ENCODE measurements at places on chromosomes 1 and 21.

GRCh38 chr21:21029164-21029563, 31.0 kb downstream of the NCAM2 start:
- DNase-seq: no peak

GRCh38 chr1:101088431-101088830, 62.8 kb upstream of the DPH5 start:
- no peak for DNase-seq

DNA sequence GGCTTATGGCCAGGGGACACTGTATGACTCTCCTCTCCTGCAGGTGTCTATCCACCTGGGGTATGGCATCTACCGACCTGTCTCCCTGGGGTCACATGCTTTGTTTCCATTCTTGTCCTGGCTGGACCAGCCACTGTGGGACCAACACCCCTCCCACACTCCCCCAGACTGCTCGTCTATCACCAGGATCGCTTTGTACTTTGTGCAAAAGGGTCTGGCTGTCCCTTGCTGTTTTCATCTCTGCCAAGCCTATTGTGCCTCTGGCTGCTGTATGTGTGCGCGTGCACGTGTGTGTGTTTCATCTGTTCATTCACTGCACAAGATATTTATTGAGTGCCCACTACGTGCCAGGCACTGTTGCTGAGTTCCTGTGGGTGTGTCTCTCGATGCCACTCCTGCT, 25.5 kb downstream of the ETNK2 start:
- no peak for DNase-seq

GRCh38 chr1:97553971-97554370, 366.9 kb downstream of the DPYD start:
- DNase-seq: no peak

DNA sequence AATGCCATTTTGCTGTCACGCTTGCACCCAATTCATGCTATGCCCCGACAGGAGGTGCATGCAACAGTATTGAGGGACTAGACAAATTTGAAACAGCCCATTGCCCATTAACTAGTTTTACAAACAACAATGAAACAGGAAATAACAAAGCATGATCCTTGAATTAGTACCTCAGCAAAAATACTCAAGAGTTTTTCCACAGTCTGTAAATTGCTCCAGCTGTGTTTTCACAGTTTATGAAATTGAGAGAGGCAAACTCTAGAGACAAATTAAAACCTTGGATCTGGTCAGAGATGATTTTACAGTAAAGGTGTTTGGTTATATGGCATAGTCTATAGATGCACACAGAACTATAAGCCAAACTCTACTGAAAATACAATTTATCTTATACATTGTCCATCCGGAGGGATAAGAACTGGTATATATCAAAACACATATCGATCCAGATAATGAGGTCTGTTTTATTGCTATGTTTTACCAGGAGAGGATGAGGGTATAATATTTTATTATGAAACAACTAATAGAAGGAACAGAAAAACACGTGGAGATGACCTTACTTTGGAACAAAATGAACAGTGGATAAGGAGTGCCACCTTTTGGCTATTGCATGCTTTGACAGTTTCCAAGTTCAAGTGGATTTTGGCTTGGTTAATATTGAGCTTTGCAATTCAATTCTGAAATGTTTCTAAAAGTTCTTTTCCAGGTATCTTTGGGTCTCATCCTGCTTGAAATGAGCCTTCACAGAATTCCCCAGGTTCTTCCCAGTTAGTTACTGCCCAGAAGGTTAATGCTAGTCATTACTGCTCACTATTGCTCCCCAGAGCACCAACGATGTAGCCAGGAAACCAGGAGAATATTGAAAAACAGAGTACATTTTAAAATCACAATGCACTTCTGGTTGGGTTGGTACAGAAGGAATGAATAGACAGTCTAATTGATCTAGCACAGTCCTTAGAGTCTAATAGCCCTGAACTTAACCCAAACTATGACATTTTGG, 45.7 kb downstream of the ZC3H11B start:
- no peak for DNase-seq

DNA sequence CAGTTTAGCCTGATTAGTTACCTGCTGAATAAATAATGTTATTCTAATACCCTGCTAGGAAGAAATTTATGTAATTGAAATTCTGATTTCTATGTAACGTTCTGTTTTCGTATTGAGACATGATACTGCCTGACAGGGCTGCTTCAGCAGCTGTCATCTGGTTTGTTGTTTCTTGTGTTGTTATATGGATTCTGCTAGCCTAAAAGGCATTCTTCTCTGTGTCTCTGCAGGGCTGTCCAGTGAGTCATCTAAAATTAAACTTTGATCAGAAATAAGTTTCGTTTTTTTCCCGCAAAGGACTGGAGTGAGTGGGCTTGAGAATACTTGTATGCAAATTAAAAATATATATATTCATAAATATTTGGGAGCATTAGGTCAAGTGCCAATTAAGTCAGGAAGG, 93.0 kb downstream of the DYRK1A start:
- DNase-seq: no peak

All from stimulated activated CD4-positive, alpha-beta T cell treated with anti-CD3 and anti-CD28 coated beads, Interleukin-2, amount 100 ng/mL, for 24 hours (primary cell).